ENCODE measurements at places on chromosomes 16 and 17. TPM values are rescaled to one million over a fixed set of nuclear protein-coding genes. Genes with fewer than 3 reads are reported as not detected.

The SLFN13 gene
- total RNA-seq: 0.82 TPM

DNA sequence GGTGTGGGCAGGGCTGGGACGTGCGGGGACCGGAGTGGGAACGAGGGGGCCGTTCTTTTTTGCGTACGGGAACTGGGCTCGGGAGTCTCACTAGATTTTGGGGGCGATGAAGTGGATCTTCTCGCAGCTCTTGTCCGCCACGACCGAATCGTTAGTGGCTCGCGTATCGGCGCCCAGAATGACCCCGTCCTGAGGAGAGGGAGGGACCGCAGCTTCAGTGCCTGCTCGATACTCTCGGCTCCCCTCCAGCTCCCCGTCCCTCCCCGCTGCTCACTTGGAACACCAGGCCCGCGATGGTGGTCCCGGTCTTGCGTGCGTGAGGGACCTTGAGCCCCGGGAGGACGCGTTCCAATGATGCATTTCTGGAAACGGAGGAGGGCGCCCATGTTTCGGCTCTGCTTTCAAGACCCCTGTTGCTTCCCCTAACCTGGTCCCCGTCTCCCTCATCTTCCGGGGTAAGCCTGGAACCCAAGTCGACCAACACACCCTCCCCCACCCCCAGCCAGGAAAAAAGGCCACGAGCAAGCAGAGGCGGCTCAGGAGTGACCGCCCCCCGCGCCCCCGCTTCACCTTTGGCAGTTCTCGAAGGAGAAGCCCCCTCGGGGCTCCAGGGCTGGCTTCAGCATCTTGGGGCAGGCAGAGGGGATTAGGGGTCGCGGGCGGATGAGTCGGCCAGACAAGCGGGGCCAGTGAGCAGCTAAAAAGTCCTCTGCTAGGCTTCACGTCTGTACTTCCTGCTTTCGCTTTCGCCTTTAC, at the start of gene PSMB10:
Gene PSMB10 (minus strand): TSS at position 727 of the 756 bp plus-strand sequence. CDS start 101 bp downstream, at position 626.
- DNase-seq: no peak

The ITGA2B gene
- 0.24 TPM for total RNA-seq

DNA sequence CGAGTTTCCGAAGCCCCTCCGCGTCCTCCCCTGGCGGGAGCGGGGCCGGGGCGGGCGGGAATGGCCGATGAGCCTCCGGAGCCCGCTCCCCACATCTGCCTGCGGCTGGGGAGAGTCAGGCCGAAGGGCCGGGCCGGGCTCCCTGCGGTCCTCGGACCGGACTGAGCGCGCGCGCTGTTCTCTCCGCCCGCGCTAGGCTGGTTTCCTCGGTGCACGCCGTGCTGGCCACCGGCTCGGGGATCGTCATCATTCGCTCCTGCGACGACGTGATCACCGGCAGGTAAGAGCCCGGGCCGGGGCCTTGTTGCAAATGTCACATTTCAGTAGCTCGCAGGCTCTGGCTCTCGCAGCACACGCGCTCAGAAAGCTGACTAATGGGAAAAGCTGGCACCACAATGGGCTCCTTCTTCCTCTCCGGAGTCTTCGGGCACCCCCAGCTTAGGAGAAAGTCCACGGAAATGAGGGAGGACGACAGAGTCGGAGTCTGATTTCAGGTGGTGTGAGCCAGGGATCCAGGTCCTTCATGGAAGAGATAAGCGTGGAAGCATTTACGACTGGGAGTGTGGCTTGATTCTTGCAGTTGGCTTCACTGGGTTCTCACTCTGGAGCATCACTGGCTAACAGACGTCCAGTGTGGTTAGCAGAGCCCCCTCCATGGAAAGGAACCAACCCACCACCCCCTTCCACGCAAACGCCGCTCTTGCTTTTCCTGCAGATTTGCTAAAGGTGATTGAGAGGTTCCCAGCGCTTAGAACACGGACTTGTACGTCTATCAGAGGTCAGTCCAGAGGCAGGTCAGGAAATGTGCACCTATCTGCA, 715 bp downstream of the TLCD3A start:
- DNase-seq: no peak

DNA sequence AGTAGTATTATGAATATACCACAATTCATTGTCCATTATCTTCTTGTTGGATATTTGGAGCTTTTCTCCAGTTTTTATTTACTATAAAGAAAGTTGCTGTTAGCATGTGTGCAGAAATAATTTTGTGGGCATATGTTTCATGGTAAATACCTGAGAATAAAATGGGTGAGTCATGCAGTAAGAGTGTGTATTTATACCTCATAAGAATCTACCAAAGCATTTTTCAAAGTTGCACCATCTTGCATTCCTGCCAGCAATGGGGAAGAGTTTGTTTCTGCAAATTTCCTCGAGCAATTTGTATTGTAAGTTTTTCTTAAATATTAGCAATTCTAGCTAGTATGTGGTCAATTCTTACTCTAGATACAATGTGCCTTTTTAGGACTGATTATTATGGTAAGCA, 7.9 kb upstream of the MON1B start:
- no peak for DNase-seq

GRCh38 chr17:57467801-57468200, 211.5 kb downstream of the MSI2 start:
- DNase-seq: no peak
